ENCODE measurements at places on chromosomes 11 and 22. TPM values are rescaled to one million over a fixed set of nuclear protein-coding genes. Genes with fewer than 3 reads are reported as not detected.

GRCh38 chr11:20861322-20861721, 191.9 kb downstream of the NELL1 start:
- H3K4me1 ChIP-seq, result no peaks in the 10 kb centered on the region
- no peaks in the 10 kb centered on the region for H3K36me3 ChIP-seq
- no peak overlapping the region for H3K4me3 ChIP-seq
- H3K27me3 ChIP-seq, result no peaks in the 10 kb centered on the region

DNA sequence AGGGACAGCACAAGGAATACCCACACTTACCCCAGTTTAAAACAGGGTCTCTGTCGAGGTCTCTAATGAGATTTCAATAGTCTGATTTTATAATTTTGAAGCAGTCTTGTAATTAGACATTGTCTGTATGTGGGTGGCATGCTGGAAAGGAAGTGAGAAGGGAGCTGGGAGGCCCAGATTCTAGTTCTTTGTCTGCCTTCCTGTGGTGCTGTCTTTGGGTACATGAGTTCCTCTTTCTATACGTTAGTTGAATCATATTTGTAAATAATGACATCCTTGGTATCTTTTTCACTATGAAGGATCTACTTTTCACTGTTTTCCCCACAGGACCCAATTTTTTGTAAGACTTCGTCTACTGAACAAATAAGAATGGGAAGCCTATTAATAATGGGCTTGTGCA, 42.0 kb upstream of the TENM4 start:
- H3K27ac ChIP-seq, result no peak overlapping the region
- H3K4me3 ChIP-seq, result no peak overlapping the region
- no peak for DNase-seq
- no peaks in the 10 kb centered on the region for H3K27me3 ChIP-seq
- H3K4me1 ChIP-seq, result no peaks in the 10 kb centered on the region

DNA sequence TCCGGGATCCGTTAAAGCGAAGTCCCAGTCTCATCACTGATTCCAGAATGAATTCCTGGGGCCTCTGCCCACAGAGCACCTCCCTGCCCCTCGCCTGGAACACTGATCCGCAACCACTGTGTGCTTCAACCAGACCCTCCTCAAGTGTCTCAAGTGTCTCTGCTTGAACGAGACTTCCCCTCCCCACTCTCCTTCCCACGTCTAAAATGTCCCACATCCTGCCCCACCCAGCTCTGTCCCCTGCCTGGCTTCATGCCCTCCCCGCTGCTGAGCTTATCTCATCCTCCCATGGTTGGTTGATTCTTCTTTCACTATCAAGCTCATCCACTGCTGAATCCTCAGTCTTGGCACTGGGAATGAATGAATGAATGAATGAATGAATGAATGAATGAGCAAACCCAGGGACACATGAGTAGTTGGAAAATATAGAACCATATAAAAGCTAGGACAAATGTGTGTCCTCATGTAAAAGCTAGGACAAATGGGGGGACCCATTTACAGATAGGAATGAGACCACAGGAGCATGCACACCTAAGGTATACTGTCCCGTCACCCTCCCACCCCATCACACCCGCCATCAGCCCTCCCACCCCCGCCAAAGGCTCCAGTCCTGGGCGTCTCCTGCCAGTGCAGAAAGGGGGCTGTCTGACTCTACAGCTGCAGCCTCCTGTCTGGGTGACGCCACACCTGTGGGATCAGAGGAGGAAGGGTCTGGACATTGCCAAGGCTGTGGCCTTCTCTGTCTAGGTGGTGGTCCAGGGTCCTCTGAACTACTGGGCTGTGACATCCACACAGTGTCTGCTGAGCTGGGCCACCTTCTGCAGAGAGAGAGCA, 71.4 kb upstream of the LINC01488 start:
- no peaks in the 10 kb centered on the region for H3K27me3 ChIP-seq
- no peak for DNase-seq
- H3K4me1 ChIP-seq, result no peaks in the 10 kb centered on the region
- H3K4me3 ChIP-seq, result no peak overlapping the region

GRCh38 chr22:20244250-20244648, 23.9 kb downstream of the RTN4R start:
- no peaks in the 10 kb centered on the region for H3K36me3 ChIP-seq
- no peaks in the 10 kb centered on the region for H3K4me1 ChIP-seq
- H3K27ac ChIP-seq, result no peak overlapping the region
- no peak overlapping the region for H3K4me3 ChIP-seq
- no peaks in the 10 kb centered on the region for H3K27me3 ChIP-seq
- DNase-seq, result no peak

GRCh38 chr11:131099013-131099412, 182.7 kb upstream of the SNX19 start:
- H3K27ac ChIP-seq, result no peak overlapping the region
- no peaks in the 10 kb centered on the region for H3K4me1 ChIP-seq
- H3K4me3 ChIP-seq, result no peak overlapping the region
- no peaks in the 10 kb centered on the region for H3K27me3 ChIP-seq
- H3K36me3 ChIP-seq, result no peaks in the 10 kb centered on the region

DNA sequence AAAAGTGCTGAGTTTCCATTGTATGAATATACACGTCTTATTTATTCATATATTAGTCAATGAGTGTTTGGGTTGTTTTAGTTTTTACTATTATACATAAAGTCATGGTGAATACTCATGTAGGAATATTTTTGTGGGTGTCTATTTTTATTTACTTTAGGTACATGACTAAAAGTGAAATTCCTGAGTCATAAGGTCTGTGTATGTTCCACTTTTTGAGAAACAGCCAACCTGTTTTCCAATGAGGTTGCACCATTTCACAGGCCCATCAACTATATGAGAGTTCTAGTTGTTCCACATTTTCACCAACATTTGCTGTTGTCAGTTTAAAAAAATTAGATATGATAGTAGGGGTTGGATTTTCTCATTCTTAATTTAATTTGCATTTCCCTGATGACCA, 6.6 kb upstream of the OR6X1 start:
- no peaks in the 10 kb centered on the region for H3K27me3 ChIP-seq
- no peaks in the 10 kb centered on the region for H3K36me3 ChIP-seq
- no peak overlapping the region for H3K27ac ChIP-seq
- no peak overlapping the region for H3K4me3 ChIP-seq

DNA sequence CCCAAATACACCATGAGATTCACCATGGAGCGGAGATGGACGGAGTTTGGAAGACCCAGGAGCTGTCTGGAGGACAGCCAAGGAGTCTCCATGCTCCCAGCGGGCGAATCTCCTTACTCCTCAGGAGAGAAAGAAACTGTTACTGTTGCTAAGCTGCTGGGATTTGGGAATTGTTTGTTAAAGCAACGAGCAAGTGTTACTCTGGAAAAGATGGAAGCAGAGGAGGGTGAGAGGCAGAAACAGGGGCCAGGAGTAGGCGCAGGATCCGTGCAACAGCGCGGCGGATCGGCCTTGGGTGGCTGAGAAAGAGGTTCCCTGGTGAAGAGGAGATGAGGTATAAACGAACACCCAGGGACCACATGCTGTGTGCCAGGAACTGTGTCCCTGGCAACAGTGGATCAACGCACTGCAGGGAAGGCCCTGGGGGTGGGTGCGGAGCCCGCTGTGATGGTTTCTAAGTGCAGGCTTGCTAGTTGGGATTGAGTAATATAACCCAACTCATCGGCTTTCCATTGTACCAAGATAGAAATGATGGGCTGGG, 1436.4 kb downstream of the BRD1 start:
- H3K36me3 ChIP-seq, result no peaks in the 10 kb centered on the region
- no peak overlapping the region for H3K27ac ChIP-seq
- no peaks in the 10 kb centered on the region for H3K4me1 ChIP-seq
- DNase-seq, result no peak
- H3K27me3 ChIP-seq, result no peaks in the 10 kb centered on the region
- H3K4me3 ChIP-seq, result no peak overlapping the region

DNA sequence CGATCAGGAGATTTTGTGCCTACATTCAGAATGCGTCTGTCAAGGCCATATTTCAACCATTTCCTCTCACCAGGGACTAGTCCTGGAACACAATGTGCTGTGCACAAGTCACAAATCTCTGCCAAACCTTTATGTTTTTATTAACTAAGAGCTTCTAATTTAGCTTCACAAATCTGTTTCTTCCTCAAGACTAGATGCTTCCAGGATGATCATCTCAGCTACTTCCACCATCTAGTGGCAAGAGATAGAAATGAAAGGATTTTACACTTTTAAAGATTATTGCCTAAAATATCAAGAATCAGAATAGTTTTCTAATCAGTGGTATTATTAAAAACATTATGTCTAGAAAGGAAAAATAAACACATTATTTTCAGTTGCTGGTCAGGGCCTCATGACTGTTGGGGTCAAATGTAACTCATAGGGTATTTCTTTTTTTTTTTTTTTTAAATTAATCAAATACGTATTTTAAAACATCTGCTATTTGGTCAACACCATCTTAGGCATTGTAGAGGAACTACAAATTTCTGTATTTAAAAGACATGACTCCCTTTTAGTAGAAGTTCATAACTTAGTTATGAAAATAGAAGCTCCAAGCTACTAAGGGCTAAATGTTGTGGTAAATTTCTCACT, 1102.6 kb downstream of the DLG2 start:
- H3K4me3 ChIP-seq, result no peak overlapping the region
- no peak for DNase-seq
- no peaks in the 10 kb centered on the region for H3K27me3 ChIP-seq
- no peaks in the 10 kb centered on the region for H3K4me1 ChIP-seq

GRCh38 chr22:40728731-40729189, 49.5 kb downstream of the MCHR1 start:
- no peaks in the 10 kb centered on the region for H3K27me3 ChIP-seq
- H3K27ac ChIP-seq, result no peak overlapping the region
- no peak overlapping the region for H3K4me3 ChIP-seq
- no peak for DNase-seq

GRCh38 chr22:22431271-22432220, 77.0 kb downstream of the ZNF280B start:
- no peaks in the 10 kb centered on the region for H3K36me3 ChIP-seq
- no peak overlapping the region for H3K4me3 ChIP-seq
- no peaks in the 10 kb centered on the region for H3K4me1 ChIP-seq

- no peaks in the 10 kb centered on the region for H3K27me3 ChIP-seq
- no peak overlapping the region for H3K27ac ChIP-seq
- peaks cover 41% of the 10 kb centered on the region for H3K4me1 ChIP-seq
- no peak overlapping the region for H3K4me3 ChIP-seq
These were observed 153.6 kb downstream of the MAML2 start for GRCh38 chr11:96189351-96189750.

- H3K4me1 ChIP-seq, result peaks cover 13% of the 10 kb centered on the region
- no peak overlapping the region for H3K27ac ChIP-seq
- peaks cover 34% of the 10 kb centered on the region for H3K36me3 ChIP-seq
- H3K4me3 ChIP-seq, result no peak overlapping the region
These were observed 20.8 kb downstream of the USP35 start for GRCh38 chr11:78209478-78209877.

- H3K4me3 ChIP-seq, result no peak overlapping the region
- no peaks in the 10 kb centered on the region for H3K27me3 ChIP-seq
- H3K27ac ChIP-seq, result no peak overlapping the region
These were observed 68.7 kb upstream of the GDPD4 start for GRCh38 chr11:77370217-77370616.

- peaks cover 44% of the 10 kb centered on the region for H3K4me1 ChIP-seq
- H3K36me3 ChIP-seq, result no peaks in the 10 kb centered on the region
- no peak overlapping the region for H3K27ac ChIP-seq
- no peak overlapping the region for H3K4me3 ChIP-seq
- no peak for DNase-seq
- H3K27me3 ChIP-seq, result no peaks in the 10 kb centered on the region
These were observed 143.3 kb upstream of the TBCEL start for GRCh38 chr11:120880498-120881175.

GRCh38 chr11:86617502-86617901, 54.9 kb downstream of the ME3 start:
- no peak for DNase-seq
- peaks cover 36% of the 10 kb centered on the region for H3K4me1 ChIP-seq
- H3K27me3 ChIP-seq, result no peaks in the 10 kb centered on the region
- H3K27ac ChIP-seq, result peak overlapping the region; percentile 27

DNA sequence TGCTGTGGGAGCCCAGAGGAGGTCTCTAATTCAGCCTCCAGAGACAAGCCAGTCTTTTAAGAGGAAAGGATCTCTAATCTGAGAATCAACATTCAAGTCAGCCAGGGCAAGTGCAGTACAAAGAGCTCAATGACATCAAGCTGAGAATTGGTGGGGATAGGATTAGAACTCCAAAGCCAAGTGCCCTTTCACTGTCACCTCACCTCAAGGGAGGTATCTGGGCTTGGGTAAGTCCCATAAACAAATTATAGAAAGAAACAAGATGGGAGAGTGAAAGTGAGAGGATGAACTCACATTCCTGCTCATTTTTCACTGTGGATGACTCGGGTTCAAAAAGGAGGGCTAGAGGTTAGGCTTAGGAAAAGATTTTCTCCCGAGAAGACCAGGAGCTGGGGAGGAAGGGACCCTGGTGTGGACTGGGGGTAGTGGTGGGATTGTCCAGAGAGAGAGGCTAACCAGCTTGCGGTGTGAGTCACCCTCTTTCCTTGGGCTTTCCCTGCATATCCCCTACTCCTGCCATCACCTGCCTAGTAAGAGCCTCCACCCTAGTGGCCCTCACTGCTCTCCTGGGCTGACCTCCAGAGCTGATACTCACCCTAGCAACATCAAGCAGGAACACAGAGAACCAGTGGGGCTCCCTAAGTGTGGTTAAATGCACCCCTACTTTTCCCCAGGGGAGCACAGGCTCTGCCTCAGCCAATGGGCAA, 70.4 kb downstream of the RRM1 start:
- no peak for DNase-seq
- H3K36me3 ChIP-seq, result no peaks in the 10 kb centered on the region
- H3K4me3 ChIP-seq, result no peak overlapping the region
- H3K27ac ChIP-seq, result no peak overlapping the region
- H3K27me3 ChIP-seq, result no peaks in the 10 kb centered on the region
- no peaks in the 10 kb centered on the region for H3K4me1 ChIP-seq

GRCh38 chr11:18757811-18758210, 31.8 kb upstream of the IGSF22 start:
- no peaks in the 10 kb centered on the region for H3K4me1 ChIP-seq
- H3K36me3 ChIP-seq, result no peaks in the 10 kb centered on the region
- no peak overlapping the region for H3K4me3 ChIP-seq
- H3K27ac ChIP-seq, result no peak overlapping the region

GRCh38 chr11:64841592-64842365, 2.7 kb downstream of the CDC42BPG start:
- H3K4me3 ChIP-seq, result no peak overlapping the region
- H3K36me3 ChIP-seq, result no peaks in the 10 kb centered on the region
- no peaks in the 10 kb centered on the region for H3K27me3 ChIP-seq
- no peak overlapping the region for H3K27ac ChIP-seq

- peaks cover 3% of the 10 kb centered on the region for H3K4me1 ChIP-seq
- H3K36me3 ChIP-seq, result no peaks in the 10 kb centered on the region
- peak overlapping the region; percentile 55 for H3K4me3 ChIP-seq
- no peak overlapping the region for H3K27ac ChIP-seq
- DNase-seq, result no peak
These were observed 799 bp downstream of the CCDC88B start for GRCh38 chr11:64340671-64341335.

Gene PDGFD
- total RNA-seq, result 152 TPM

Gene TST
- 26.9 TPM for total RNA-seq

Gene HBB
- 10.2 TPM for total RNA-seq

Gene MIOX
- total RNA-seq, result not detected

Gene MUC5AC
- 45.9 TPM for total RNA-seq

Gene FGF19
- not detected for total RNA-seq

Gene DEPDC5
- 52.7 TPM for total RNA-seq

Measured in thoracic aorta (tissue), 2 donors.